CD4-positive, alpha-beta T cell (primary cell): ENCODE measurements at places on chromosomes 2 and 18.

DNA sequence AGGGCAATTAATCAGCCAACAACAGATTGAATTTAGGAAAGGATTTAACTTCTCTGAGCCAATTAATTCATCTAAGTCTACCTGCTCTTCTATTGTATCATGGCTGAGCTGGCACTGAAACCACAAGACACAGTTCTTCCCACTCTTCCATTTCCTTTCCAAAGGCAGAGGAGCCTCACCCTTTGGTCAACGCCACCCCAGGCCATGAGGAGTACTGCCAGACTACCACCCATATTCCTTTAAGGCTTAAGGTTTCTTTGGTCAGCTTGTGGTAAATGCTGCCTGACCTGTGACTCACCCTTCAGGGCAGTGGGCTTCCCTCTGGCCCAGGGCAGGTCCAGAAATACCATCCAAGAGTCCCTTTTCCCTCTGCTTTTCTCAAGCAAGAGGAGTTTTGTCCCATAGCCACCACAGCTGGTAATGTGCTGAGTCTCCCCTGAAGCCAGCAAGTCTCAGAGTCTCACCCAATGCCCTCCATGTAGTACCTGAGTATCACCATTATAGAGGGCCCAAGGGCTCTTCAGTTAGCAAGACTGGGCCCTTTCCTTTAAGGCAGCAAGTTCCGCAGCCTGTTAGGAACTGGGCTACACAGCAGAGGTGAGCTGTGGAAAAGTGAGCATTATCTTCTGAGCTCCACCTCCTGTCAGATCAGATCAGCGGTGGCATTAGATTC lies 900.5 kb upstream of the CRIM1 start:
- H3K27me3 ChIP-seq: no peaks in the 10 kb centered on the region
- no peak overlapping the region for H3K27ac ChIP-seq
- no peaks in the 10 kb centered on the region for H3K36me3 ChIP-seq
- DNase-seq: no peak
- H3K4me1 ChIP-seq: no peaks in the 10 kb centered on the region
- no peak overlapping the region for H3K4me3 ChIP-seq

DNA sequence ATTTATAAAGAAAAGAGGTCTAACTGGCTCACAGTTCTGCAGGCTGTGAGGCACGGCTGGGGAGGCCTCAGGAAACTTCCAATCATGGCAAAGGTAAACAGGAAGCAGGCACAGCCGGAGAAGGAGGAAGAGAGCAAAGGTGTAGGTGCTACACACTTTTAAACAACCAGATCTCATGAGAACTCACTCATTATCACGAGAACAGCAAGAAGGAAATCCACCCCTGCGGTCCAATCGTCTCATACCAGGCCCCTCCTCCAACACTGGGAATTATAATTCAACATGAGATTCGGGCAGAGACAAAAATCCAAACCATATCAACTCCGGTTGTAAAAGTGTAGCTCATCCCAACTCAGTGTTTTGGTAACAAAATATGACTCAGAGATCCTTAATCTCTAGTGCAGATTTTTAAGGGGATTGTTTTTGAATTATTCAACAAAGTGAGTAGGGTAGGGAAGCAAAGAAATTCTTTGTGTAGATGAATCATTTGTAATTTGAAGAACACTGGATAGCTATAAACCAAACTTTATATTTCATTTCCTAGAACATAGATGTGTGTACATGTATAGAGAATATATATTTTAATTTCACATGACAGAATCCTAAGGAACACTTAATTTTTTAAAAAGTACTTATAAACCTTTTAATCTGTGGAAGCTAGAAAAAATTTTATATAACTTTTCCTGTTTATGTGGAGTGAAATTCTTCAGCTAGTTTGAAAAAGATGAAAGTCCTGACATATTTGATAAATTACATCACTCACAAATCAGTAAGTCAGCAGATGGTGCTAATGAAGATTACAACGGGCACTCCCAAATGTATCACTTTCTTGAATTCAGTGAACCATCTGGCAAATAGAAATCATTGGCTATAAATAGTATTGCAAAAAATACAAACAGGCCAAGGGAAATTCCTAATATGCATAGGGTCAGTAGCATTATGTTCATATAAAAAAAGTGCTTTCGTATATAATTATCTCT lies 130.1 kb downstream of the OLA1 start:
- no peak overlapping the region for H3K27ac ChIP-seq
- H3K27me3 ChIP-seq: no peaks in the 10 kb centered on the region
- no peaks in the 10 kb centered on the region for H3K4me1 ChIP-seq
- DNase-seq: no peak

GRCh38 chr2:177754492-177754873 lies 318.1 kb downstream of the PDE11A start:
- peaks cover 4% of the 10 kb centered on the region for H3K4me1 ChIP-seq
- H3K4me3 ChIP-seq: no peak overlapping the region
- H3K27me3 ChIP-seq: peaks cover 8% of the 10 kb centered on the region
- H3K27ac ChIP-seq: no peak overlapping the region
- DNase-seq: no peak

DNA sequence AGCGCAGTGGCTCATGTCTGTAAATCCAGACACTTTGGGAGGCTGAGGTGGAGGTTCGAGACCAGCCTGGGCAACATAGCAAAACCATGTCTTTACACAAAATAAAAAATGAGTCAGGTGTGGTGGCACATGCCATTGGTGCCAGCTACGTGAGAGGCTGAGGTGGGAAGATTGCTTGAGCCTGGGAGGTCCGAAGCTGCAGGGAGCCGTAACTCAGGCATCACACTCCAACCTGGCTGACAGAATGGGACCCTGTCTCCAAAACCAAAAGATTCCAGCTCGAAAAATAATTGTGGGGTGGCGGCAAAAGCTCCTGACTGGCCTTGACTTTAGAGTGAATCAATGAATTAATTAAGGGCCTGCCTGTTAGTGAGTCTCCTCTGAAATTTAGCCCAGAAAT lies 1.2 kb upstream of the ALPP start:
- DNase-seq: no peak
- H3K36me3 ChIP-seq: no peaks in the 10 kb centered on the region
- no peak overlapping the region for H3K4me3 ChIP-seq
- H3K27me3 ChIP-seq: peaks cover 8% of the 10 kb centered on the region
- H3K27ac ChIP-seq: no peak overlapping the region
- peaks cover 3% of the 10 kb centered on the region for H3K4me1 ChIP-seq

DNA sequence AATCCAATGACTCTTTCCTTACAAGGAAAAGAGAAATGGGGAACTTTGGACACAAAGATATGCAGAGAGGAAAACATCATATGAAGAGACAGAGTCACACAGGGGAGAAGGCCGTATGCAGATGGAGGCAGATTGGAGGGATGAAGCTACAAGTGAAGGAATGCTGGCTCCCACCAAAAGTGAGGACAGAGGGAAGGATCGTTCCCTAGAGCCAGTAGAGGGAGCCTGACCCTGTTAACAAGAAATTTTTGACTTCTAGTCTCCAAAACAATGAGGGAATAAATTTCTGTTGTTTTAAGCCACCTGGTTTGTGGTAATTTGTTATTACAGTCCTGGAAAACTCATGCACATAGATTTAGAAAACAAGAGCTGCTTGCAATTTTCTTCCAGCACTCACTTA lies 169.3 kb downstream of the PMAIP1 start:
- H3K4me1 ChIP-seq: no peaks in the 10 kb centered on the region
- no peaks in the 10 kb centered on the region for H3K27me3 ChIP-seq
- H3K36me3 ChIP-seq: no peaks in the 10 kb centered on the region
- DNase-seq: no peak
- no peak overlapping the region for H3K27ac ChIP-seq

- no peaks in the 10 kb centered on the region for H3K27me3 ChIP-seq
- DNase-seq: no peak
- H3K4me3 ChIP-seq: no peak overlapping the region
These were observed 33.6 kb upstream of the DOK6 start for GRCh38 chr18:69367104-69367503.

GRCh38 chr2:65402780-65403528 lies 29.4 kb downstream of the SPRED2 start:
- no peak for DNase-seq
- peaks cover 4% of the 10 kb centered on the region for H3K4me1 ChIP-seq
- H3K4me3 ChIP-seq: no peak overlapping the region

GRCh38 chr2:17621781-17622180 lies 81.3 kb downstream of the VSNL1 start:
- H3K27ac ChIP-seq: no peak overlapping the region
- no peak for DNase-seq
- no peaks in the 10 kb centered on the region for H3K27me3 ChIP-seq
- H3K4me1 ChIP-seq: no peaks in the 10 kb centered on the region
- H3K36me3 ChIP-seq: no peaks in the 10 kb centered on the region

- no peaks in the 10 kb centered on the region for H3K27me3 ChIP-seq
- H3K4me1 ChIP-seq: no peaks in the 10 kb centered on the region
- no peak overlapping the region for H3K27ac ChIP-seq
- H3K4me3 ChIP-seq: no peak overlapping the region
- no peaks in the 10 kb centered on the region for H3K36me3 ChIP-seq
These were observed 4.4 kb downstream of the NEB start for GRCh38 chr2:151729837-151730236.

GRCh38 chr2:15658911-15659310 lies 67.2 kb downstream of the DDX1 start:
- H3K36me3 ChIP-seq: no peaks in the 10 kb centered on the region
- no peak for DNase-seq
- no peak overlapping the region for H3K4me3 ChIP-seq
- no peaks in the 10 kb centered on the region for H3K4me1 ChIP-seq
- H3K27me3 ChIP-seq: no peaks in the 10 kb centered on the region
- no peak overlapping the region for H3K27ac ChIP-seq

- H3K36me3 ChIP-seq: no peaks in the 10 kb centered on the region
- DNase-seq: no peak
- peaks cover 56% of the 10 kb centered on the region for H3K27me3 ChIP-seq
- no peak overlapping the region for H3K4me3 ChIP-seq
These were observed 1.5 kb downstream of the CACNB4 start for GRCh38 chr2:152097290-152097800.

- H3K4me3 ChIP-seq: no peak overlapping the region
- H3K27ac ChIP-seq: no peak overlapping the region
- no peaks in the 10 kb centered on the region for H3K4me1 ChIP-seq
- no peaks in the 10 kb centered on the region for H3K36me3 ChIP-seq
- no peaks in the 10 kb centered on the region for H3K27me3 ChIP-seq
These were observed 178.7 kb downstream of the SRBD1 start for GRCh38 chr2:45432406-45432805.

DNA sequence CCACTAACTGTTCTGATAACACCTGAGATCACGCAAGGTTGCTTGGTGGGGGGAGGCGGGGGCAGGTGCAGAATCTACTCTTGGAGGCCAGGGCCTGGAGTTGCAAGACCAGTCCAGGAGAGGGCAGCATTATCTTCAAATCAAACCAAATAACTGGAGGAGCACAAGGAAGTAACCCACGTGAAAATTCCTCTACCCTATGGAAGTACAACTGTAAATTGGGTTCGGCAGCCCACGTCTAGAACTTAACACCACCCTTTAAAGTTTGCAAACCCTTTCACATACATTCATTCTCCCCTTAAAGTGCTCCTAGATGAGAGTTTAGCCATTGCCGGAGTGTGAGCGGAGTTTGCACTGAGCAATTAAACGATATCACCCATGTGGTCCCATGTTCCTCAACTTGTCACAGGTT lies 19.6 kb upstream of the CXCR1 start:
- H3K4me3 ChIP-seq: no peak overlapping the region
- H3K36me3 ChIP-seq: no peaks in the 10 kb centered on the region
- H3K27ac ChIP-seq: no peak overlapping the region
- peak; percentile 63 for DNase-seq

- no peak for DNase-seq
- no peaks in the 10 kb centered on the region for H3K36me3 ChIP-seq
- no peaks in the 10 kb centered on the region for H3K4me1 ChIP-seq
- H3K27ac ChIP-seq: no peak overlapping the region
- H3K4me3 ChIP-seq: no peak overlapping the region
These were observed 40.2 kb upstream of the LRRC30 start for GRCh38 chr18:7190547-7191156.

DNA sequence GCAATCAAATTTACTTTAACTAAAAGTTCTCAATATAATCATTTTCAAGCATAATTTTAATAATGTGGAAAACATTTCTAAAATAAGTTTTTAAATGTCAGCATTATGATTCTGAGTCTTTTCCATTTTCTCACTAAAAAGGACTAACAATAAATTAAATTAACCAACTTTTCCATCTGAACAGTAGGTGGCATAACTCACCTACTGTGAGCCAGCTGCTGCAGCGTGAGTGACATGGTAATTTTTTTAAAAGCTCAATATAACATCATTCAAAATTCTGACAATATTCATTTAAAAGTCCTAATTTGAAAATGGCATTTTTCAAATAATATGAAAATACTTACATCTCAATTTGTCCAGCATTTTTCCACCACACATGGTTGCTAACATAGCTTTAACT lies 66.5 kb downstream of the DTNB start:
- H3K4me1 ChIP-seq: no peaks in the 10 kb centered on the region
- H3K27ac ChIP-seq: no peak overlapping the region
- H3K36me3 ChIP-seq: no peaks in the 10 kb centered on the region
- no peak for DNase-seq
- no peak overlapping the region for H3K4me3 ChIP-seq

GRCh38 chr2:149561309-149561926 lies 26.2 kb downstream of the MMADHC start:
- H3K4me1 ChIP-seq: no peaks in the 10 kb centered on the region
- peak; percentile 44 for DNase-seq
- H3K36me3 ChIP-seq: peaks cover 3% of the 10 kb centered on the region
- no peaks in the 10 kb centered on the region for H3K27me3 ChIP-seq
- no peak overlapping the region for H3K27ac ChIP-seq

DNA sequence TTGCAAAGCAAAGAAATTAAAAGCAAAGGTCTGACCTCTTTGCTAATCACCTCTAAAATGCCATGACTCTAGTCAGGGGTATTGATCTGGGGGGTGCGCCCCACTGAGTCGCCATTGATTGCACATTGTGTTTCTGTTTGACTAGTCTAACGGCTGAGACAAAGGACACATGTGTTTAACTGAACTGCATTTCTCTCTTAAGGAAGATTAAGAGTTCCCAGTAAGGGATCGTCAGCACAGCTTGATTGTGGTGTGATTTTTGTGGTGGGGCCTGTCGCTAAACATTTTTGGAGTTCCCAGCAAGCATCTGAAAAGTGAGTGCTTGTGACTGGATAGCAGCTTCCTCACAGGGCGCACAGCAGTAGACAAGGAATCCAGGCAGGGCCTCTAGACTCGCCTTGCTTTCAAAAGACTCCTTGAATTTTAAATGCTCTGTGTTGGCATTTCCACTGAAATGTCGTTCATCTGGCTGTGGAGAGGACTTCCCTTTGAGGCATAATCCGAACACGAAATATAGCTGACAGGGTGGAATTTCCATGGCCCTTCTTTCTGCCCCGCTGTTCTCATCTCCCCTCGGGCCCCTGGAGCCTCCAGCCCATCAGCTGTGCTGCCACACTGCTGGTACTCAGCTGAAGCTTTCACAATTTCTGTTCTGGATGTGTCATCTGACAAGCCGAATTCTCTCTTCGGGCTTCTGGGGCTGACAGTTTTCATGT lies 126.3 kb downstream of the FAM168B start:
- H3K36me3 ChIP-seq: no peaks in the 10 kb centered on the region
- H3K4me1 ChIP-seq: no peaks in the 10 kb centered on the region
- no peak overlapping the region for H3K27ac ChIP-seq
- DNase-seq: no peak
- no peak overlapping the region for H3K4me3 ChIP-seq
